ENCODE measurements at places on chromosomes 4 and X.

GRCh38 chrX:149522916-149523315, 17.8 kb upstream of the IDS start:
- DNase-seq, result no peak

GRCh38 chr4:26719954-26720552, 136.2 kb downstream of the TBC1D19 start:
- no peak for DNase-seq

- no peak for DNase-seq
These were observed 707 bp upstream of the UNC5C start for GRCh38 chr4:95549246-95550114.

DNA sequence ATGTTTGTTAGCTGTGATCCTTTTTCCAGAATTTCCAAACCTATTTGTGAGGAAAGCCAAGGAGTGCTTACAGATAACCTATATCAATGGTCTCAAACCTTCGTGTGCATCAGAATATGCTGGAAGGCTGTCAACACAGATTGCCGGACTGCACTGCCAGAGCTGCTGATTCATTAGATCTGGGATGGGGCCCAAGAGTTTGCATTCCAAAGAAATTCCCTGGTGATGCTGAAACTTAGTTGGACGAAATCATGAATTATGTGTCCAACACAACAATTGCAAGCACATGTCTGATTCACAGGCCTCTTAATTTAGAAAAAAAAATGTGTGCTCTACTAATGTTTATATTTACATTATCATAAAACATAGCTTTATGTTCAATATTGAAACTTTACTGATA, 544.0 kb upstream of the AMOT start:
- DNase-seq, result no peak

GRCh38 chr4:137274404-137274803, 257.9 kb downstream of the PCDH18 start:
- no peak for DNase-seq

DNA sequence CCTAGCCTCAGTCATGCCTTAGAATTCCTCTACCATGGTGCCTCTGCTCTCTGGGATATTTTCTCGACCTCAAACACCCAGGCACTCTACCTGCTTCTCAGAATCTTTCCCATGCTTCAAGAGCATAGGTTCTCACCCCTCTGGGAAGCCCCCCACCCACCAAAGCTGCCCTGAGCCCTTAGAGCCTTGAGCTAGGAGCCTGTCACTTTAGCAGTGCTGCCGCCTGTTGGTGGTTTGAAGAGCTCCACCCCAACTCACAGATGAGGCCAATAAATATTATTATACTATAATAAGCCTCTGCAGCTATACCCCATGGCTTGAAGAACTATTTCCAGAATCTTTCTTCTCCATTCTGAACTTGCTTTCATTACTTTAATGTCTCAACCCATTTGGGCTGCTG, 109.7 kb downstream of the RTL5 start:
- peak; percentile 9 for DNase-seq

Data from stimulated activated CD4-positive, alpha-beta T cell treated with anti-CD3 and anti-CD28 coated beads, Interleukin-4, amount 100 ng/mL, for 24 hours (primary cell).